NCI-H2171 (cell line): ENCODE measurements at places on chromosomes 7 and 10.

DNA sequence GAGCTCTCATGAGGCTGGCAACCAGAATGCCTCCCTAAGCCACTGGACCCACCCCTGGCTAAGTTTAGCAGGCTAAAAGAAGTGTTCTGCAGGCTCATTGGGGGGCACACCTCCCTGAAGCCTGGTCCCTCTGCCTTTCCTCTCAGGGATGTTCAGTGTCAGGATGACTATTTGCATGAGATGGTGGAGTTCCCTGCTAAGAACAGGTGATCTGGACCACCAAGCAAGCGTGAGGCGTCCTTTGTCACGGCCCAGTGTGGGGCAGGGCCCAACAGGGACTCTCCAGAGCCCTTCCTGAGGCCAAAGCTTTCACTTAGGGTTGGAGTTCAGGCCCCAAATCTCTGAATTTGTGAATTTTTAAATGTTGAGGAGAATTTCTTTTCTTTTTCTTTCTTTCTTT lies 12.0 kb downstream of the SUFU start:
- DNase-seq: no peak

- DNase-seq: no peak
Observed at GRCh38 chr7:45001138-45001694, 1.2 kb downstream of the CCM2 start.

DNA sequence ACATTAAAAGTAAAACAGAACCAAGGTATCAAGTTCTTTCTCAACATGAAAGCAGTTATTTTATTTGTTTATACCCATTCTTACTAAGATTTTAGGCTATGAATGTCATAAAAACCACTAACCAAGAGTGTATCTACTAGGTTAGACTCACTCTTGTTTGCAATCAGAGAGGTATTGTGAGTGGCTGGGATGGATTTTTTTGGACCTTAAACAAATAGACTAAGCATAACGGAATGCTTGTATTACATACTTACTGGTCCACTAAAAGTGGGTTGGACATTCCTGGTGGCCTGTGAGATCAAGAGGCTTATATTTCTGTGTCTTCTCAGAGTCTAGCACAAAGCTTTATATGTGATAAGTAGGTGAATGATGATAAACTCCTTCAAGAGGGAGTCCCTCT lies 32.6 kb upstream of the CBLL1 start:
- DNase-seq: no peak

GRCh38 chr7:70673778-70674570 lies 458.0 kb upstream of the GALNT17 start:
- DNase-seq: no peak

DNA sequence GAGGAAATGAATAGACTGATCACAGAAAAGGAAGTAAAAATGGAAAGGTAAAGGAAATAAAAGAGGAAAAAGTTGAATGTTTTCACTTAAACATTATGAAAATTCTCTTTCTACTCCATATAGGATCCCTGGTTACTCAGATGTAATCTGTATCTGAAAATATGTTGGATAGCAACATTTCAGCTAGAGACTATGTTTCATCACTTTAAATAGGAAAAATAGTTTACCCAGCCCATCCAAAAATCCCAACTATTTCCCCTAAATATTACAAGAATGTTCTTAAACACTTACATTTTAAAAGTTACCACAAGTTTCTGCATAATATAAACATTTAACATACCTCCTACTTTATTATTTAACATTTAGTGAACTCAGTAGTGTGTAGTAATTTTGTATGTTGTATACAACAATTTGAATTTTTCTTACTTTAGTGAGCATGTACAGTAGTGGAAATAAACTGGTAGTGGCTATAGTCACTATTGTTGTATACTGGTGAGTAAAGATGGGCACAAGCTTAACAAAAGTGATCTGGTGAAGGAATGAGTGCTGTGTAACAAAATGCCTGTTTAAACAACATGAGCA lies 27.1 kb downstream of the SLF2 start:
- no peak for DNase-seq

GRCh38 chr7:49980465-49980864 lies 112.6 kb downstream of the ZPBP start:
- no peak for DNase-seq

- no peak for DNase-seq
Observed at GRCh38 chr7:73577627-73578341, 595 bp downstream of the TBL2 start.

- DNase-seq: no peak
Observed at GRCh38 chr7:132536654-132537395, 39.4 kb downstream of the PLXNA4 start.

GRCh38 chr10:34884272-34884952 lies 69.3 kb upstream of the PARD3 start:
- no peak for DNase-seq

GRCh38 chr7:107208024-107208521 lies 39.3 kb downstream of the HBP1 start:
- no peak for DNase-seq

GRCh38 chr7:47480576-47481538 lies 101.1 kb downstream of the TNS3 start:
- DNase-seq: no peak
